Stimulated activated CD8-positive, alpha-beta memory T cell treated with anti-CD3 and anti-CD28 coated beads, Interleukin-2, amount 100 ng/mL, for 1 hour (primary cell): ENCODE measurements at places on chromosomes 3 and 15.

DNA sequence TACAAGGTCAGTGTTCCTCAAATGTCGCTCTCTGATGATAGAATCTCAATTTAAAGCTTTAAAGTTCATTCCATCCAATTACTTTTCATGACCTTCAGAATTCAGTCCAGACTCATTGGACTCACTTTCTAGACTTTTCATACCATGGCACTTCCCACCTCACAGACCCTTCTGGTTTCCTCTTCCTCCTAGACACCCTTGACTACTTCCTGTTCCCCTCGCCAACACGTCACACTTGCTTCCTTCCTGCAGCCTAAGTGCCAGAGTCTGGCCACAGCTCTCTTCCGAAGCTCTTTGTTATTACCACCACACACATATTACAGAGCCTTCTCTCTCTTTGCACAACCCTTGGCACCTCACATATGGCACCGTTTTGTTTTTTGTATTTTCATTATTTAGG lies 59.1 kb upstream of the UMPS start:
- DNase-seq = no peak

DNA sequence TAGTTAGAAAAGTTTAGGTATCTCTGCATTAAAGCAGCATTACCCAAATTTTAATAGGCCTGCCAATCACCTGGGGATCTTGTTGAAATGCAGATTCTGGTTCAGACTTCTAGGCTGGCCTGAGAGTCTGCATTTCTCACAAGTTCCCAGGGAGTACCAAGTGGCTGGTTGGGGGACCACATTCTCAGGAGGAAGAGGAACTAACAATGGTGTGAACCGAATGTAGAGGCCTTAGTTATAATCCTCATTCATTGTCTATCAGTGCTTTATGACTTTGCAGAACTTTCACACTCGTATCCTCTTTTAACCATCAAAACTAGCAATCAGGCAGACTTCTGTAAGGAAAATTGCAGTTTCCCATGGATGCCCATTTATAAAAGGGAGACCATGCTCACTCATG lies 38.2 kb upstream of the UBE2E1 start:
- no peak for DNase-seq

DNA sequence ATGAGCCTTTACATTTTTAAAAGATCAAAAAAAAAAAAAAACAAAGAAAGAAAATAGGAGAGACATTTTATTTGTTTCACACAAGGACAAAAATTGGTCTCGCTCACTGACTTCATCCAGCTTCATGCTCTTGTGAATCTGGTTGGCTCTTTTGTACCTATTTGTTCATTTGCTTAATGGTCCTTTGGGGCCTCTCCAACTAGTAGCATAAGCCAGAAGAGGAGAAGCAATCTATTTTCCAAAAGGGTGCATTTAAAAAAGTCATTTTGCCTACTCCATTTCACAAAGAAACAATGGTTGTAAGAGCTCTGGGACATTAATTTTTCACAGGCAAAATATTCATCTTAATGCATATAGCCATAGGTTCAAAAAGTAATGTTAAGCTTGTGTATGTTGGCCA lies 168.3 kb upstream of the ADAMTS9 start:
- DNase-seq = no peak

GRCh38 chr3:107432646-107433045 lies 55.4 kb downstream of the CCDC54 start:
- DNase-seq = no peak

DNA sequence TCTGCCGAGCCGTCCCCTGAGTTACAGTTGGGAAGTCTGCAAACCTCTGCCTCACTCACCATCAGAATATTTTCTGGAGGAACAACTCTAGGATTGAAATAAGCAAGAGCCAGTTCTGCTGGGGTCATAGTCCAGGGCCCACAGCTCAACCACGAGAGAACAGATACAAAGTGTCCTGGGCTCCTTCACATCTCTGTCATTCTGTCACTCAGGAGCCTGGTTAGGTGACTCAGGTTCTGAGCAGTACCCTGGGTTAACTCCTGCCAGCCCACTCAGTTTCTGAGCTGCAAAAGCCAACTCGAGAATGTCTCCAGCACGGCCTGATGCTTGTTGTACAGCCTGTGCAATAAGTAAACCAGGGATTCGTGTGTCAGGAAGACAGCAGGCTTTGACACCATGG lies 155.7 kb downstream of the SLCO3A1 start:
- no peak for DNase-seq

DNA sequence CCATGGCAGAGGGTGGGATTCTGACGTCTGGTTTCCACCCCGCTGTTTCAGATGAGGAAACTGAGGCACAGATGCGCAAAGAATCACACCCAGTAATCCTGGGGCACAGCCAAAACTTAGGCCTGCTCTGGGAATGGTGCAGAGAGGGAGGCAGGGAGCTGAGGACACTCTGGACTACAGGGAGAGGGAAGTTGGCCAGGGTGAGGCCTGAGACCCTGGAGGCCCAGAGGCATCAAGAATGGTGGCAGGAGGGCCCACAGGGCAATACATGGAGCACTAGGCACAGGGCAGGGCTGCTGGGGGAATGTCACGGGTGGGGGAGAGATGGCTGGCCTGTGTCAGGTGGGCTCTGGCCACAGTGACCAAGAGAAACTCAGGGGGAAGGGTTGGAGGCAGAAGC lies 63.6 kb downstream of the TLE3 start:
- no peak for DNase-seq

DNA sequence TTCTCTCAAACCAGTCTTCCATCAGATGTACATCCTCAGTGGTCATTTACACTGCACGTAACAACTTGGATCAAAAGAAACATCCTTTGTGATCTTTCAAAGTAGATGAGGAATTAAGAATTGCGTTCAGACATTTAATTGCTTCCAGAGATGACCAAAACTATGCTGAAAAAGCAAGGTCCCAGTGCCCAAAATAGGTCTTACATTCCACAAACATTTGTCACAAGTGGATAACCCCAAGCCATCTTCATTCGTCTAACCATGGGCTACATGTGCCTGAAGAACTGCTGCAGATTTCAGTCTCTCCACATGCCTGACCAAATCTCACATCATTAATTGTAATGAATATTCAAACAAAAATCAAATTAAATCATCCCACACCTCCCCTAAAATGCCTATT lies 273.6 kb downstream of the SHOX2 start:
- no peak for DNase-seq

GRCh38 chr15:89802231-89802928 lies 12.3 kb downstream of the ANPEP start:
- DNase-seq = no peak

- no peak for DNase-seq
Observed at GRCh38 chr15:100925480-100925879, 6.3 kb downstream of the LRRK1 start.

DNA sequence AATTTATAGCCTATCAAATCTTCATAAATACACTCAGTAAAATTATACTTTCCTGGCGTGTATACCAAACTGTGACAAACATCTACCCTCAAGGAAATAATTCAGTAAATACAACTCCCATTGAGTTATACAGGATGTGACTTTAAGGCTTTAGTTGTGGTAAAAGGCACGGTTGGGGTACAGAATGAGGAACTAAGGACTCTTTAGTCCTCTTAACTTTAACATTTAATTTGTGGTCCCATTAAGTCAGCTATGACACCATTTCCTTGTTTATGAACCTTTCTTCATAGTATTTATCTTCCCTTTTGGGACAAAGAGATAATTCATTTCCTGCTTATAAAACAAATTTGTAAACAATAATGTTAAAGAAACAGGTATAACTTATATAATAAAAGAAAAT lies 30.2 kb downstream of the IFT80 start:
- DNase-seq = no peak

- no peak for DNase-seq
Observed at GRCh38 chr15:70917955-70918354, 25.3 kb downstream of the LRRC49 start.

DNA sequence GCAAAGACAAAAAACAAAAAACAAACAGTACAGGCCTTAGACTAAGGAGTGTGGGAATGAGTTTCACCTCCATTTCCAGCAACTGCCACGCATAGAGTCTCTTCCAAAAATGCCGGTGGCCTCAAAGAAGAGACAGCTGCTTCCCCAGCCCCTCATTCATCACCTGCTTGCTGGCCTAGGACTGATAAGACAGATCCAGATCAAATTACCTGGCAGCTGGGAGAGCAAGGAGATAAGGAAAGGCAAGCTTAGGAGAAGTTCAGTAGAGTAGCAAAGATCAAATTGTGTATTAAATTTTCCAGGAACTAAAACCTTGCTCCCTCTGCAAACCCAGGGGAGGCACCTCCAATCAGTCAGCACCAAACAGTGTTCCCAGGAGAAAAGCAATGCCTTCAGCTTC lies 325.8 kb upstream of the CTNNB1 start:
- DNase-seq = no peak

DNA sequence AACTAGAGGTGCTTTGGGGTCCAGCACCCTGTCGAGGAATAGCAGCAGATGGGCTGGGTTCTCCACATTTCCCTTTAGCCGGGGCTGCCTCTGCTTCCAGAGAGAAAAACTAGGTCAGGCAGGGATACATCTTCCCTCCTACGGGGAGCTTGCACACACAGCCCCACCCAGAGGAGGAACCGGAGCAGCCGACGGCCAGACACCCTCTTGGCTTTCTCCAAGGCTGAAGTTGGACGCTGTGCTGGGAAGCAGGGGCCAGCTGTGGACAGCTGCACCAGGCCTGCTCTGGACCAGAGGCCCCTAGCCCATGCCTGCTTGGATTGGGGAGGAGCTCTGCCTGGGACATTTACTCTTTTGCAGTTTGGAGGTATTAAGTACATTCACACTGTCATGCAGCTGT lies 44.7 kb upstream of the NR2C2 start:
- no peak for DNase-seq

- no peak for DNase-seq
Observed at GRCh38 chr3:12394569-12395271, 89.6 kb upstream of the TSEN2 start.

DNA sequence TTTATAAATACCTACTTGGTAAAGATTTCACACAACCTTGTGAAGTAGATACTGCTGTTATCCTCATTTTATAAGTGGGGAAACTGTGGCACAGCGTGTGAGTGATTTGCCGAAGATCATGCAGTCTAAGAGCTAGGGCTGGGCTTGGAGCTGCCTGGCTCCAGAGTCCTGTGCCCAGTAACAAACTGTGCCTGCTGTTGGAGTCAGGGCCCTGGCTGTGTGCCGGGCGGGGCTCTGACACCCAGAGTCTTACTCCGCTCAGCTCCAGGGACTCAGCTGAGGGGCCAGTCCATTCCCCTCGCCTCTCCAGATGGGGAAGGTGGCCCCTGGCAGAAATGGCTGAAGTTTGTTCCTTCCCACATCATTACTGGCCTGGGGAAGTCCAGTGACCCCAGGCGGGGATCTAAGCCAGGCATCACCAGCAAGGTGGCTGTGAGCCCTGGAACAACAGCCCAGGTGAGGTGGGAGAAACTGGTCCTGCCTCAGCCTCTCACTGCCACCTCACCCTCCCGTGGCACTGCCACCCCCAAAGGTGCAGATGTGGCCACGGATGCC lies 17.3 kb upstream of the PLXNA1 start:
- DNase-seq = no peak

GRCh38 chr15:67002368-67002767 lies 63.0 kb upstream of the SMAD3 start:
- no peak for DNase-seq

GRCh38 chr15:63367900-63368299 lies 13.7 kb downstream of the CA12 start:
- DNase-seq = no peak

DNA sequence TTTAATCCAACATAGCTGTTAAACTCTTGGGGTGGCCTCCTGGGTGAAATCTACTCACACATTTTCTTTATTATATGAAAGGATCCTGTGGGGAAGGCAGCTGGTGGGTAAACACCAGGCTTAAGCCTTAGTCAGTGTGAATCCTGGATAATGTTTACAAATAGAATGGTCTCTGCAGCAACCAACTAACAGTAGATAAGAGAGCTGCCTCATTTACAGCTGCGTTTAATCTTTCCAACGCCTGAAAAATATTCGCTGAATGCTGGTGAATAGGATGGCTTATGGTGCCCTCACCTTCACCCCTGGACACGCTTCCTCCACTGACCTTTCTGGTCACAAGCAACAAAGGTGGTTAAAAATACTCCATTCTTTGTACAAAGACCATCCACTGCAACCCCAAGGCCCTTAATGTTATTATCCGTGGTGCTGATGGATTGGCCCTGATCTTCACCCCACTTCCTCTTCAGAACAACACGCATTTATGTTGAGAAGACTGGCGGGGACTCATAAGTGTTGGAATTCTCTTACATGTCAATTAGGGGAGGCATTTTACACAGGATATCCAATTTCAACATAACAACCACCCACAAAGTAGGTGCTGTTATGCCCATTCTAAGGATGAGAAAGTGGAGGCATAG lies 120.0 kb upstream of the FRMD4B start:
- no peak for DNase-seq

DNA sequence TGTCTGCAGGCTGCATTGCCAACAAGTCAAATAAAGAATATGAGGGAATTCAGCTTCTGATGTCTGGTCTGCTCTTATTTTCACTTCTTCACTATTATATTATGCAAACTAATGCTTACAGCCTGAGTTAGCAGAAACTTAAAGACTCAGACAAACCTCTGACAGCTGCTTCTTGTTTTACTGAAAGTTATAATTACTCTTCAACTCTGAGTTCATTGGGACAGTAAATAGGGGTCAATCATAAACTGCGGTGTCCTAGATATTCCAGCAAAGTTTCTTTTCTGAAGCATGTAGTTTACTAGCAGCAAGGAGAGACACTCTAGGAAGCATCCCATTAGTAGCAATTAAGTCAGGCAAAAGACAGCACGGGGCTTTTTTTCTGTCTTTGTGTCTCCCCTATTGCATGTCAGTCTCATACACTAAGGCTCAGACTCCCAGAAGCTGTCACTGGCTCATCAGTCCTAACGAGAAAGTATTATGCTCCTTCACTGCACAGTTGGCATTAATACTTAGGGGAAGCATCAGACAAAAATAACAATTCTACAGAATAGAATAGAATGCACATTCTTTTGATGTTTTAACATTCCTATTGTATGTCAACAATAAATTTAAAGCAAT lies 1060.8 kb downstream of the ROBO1 start:
- DNase-seq = no peak

DNA sequence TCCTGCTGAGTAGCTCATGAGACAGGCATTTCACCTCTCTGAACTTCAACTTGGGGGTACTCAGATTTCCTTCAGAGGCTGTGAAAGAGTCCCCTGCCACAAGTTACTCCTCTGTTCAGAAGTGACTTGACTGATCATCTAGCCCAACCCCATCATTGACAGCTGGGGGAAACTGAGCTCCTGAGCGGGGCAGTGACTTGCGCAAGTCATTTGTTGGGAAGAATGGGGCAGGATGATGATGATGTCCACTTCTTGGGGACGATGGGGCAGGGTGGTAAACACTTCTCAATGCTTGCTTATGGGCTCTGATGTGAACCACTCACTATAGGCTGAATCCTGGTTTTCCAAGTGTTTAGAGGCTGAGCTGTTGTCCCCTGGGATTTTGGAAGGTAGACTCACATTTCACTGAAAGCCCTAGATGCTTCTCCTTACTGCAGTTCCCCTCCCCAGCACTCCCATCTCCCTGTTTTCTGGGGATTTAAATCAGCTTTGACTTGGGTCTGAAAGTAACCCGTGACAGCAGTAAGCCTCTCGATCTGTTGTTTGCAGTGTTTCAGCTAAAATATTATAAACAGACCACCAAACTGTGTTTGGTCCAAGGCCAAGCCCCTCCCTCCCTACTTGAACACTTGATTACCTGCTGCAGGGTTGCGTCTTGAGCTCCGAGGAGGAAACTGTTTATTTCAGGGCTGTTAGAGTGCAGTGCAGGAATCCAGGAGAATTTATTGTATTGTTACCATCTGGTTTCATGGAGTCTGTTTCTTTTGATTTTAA lies 25.1 kb downstream of the SMAD3 start:
- no peak for DNase-seq
